CD4-positive, alpha-beta T cell treated with Interleukin-2 at 100 ng/mL for 4 hours (primary cell): ENCODE measurements at places on chromosomes 4 and X.

- DNase-seq, result no peak
These were observed 26.8 kb downstream of the C4orf50 start for GRCh38 chr4:5991405-5991804.

DNA sequence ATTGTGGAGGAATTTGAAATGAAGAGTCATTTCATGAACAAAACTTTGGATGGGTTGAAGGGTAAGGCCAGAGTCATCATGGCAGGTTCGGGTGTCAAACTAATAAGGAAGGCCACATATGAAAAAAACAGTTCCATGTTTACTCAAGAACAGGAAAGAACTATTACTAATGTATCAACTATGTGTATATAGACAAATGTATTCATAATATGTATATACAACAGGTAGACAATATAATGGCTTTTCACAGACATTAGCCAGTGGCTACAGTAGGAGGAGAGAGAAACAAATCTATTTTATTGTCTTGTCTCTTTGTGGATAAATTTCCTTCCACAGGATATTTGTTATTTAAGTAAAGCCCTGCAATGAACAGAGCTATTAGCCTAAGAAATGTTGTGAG lies 101.1 kb downstream of the CBLL2 start:
- DNase-seq, result no peak

GRCh38 chr4:116180157-116180601 lies 905.2 kb downstream of the TRAM1L1 start:
- DNase-seq, result no peak

DNA sequence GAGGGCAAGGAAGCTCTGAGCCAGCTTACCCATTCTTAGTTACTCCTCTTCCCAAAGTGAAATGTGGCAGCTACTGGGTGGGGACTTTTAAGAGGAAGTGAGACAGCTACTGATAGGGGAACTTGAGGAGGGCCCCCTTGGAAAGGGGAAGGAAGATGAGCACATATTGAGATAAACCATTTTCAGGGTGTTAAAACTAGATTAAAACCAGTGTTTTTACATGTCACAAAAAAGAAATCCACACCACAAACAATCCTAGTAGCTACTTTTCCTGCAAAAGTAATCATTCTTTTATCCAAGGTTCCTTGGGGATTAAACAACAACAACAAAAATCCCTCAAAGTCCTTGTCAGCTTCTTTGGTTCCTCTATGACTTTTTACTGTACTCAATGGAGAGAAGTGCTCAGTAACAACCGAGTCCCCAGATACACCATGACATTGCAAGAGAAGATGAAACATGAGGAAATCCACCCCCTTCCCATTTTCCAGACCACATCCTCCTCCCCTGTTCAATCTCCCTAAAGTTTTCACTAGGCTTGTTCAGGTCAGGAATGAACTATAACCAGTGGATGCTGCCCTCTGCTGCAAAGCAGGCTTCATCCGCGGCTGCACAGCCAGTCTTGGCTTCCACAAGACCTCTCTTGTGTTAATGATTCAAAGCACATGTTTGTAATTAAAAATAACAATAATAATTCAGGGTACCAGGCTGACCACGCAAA lies 113.5 kb upstream of the TMEM164 start:
- DNase-seq, result no peak

GRCh38 chr4:25783943-25784342 lies 78.8 kb downstream of the SEL1L3 start:
- DNase-seq, result no peak

GRCh38 chr4:125389713-125390112 lies 75.0 kb downstream of the FAT4 start:
- DNase-seq, result no peak

DNA sequence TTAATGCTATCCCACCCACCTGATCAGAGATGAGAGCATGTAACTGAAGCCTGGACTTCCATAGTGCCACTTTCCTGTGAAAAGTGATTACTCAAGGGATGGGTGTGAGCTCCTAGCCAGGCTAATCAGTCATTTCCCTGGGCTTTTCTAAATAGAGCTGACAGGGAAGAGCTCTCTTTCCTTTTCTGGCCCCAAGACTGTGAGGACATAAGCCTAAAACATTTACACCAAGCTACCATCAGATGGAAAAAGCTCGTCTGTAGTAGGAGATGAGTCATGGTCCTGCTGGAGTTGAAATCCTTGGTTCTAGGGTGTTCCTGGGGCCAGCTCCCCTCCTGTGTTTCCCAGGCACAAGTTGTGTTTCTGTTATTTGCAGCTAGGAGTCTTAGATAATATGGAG lies 52.4 kb upstream of the NDP start:
- DNase-seq, result no peak

DNA sequence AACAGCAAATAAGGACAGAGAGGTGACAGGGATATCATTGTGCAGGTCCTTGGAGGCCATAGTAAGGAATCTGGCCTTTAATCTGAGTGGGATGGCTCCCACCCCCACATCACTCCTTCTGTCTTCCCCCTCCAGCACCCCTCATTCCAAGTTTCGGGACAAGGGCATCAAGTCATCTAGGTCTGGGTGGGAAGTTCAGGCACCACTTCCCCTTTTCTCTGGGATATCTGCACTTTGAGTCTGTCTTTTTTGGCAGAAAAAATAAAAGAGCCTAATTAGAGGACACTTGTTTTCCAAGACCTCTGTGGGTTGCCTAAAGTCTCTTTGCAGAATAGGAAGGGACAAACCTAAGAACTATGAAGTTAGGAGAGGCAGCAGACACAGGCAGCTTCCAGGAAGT lies 60.1 kb downstream of the FUNDC1 start:
- DNase-seq, result no peak

DNA sequence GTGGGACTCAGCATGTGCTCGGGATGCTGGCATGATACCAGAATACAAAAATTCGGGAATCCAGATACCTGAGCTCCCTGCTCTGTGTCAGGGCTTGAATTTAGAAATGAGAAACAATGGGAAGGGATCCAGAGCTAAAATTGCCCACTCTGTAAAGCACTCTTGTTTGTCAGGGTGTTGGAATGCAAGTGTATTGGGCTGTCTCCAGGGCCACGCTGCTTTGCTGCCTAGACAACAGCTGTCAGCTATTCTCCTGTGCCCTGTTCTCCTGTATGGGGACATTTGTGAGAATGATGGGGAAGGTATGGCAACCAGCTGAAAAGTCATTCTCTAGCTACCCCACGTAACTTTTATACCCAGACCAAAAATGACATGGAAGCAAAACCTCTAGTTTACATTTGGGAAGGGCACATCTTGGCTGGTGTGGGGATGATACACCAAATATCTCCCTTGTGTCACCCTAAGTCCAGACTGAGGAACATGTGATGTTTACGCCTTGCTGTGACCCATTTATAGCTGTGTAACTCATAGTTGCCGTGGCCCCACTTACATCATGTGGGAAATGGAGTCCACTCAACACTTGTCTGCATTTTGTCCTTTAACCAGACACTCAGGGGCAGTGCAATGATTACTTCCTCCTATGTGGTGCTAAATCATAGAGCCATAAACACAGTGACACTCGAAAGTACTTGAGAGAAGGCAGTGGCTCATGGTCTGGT lies 46.6 kb downstream of the SMPX start:
- DNase-seq, result no peak

GRCh38 chr4:184329659-184330400 lies 112.2 kb upstream of the ENPP6 start:
- DNase-seq, result no peak

DNA sequence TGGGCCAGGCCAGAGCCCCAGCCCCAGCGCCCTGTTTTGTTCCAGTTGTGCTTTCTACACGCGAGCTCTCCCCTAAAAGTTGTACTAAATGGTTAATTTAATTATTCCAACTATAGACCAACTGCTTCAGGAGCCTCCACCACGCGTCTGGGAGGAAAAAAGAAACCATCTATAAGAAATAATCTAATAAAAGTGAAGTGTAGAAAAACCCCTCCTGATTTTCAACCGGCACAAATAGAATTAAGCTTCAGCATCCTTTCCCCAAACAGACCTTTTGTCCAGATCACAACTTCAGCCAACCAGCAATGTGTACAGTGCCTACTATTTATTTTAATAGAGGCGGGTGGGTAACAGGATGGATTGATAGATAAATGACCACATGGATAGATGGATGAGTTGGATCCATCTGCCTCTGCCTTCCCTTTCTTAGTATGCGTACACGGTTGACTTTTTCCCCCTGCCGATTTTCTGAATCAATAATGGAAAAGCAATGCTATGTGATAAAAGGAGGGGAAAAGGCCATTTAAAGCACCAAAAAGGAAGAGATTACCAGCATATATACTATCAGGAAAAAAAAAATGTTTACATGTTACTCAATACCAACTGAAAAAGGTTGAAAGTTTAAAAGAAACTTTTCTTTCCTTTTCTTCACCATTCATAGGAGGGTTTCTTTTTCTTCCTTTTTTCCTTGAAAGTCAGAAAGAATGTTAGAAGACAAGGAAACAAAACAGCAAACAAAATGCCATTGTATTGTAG lies 3.7 kb upstream of the PHOX2B start:
- no peak for DNase-seq

GRCh38 chr4:164192844-164193243 lies 561.1 kb upstream of the SMIM31 start:
- DNase-seq, result no peak

DNA sequence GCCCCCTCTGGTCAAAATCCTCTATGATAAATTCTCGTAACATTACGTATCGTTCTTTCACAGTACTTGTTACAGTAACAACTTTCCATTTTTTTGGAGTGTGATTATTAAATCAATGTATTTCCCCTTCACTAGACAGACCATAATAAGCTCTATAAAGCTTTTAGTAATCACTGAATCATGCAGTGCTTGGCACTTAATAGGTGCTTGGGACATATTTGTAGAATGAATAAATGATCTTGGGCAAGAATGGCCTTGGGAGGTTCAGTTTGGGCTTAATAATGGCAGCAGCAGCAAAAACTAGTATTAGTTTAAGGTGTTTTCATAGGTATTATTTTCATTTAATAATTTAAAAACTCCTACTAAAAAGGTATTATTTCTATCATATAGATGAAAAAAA lies 33.4 kb upstream of the SFRP2 start:
- DNase-seq, result no peak

GRCh38 chr4:8510611-8511285 lies 69.4 kb upstream of the GPR78 start:
- DNase-seq, result no peak

DNA sequence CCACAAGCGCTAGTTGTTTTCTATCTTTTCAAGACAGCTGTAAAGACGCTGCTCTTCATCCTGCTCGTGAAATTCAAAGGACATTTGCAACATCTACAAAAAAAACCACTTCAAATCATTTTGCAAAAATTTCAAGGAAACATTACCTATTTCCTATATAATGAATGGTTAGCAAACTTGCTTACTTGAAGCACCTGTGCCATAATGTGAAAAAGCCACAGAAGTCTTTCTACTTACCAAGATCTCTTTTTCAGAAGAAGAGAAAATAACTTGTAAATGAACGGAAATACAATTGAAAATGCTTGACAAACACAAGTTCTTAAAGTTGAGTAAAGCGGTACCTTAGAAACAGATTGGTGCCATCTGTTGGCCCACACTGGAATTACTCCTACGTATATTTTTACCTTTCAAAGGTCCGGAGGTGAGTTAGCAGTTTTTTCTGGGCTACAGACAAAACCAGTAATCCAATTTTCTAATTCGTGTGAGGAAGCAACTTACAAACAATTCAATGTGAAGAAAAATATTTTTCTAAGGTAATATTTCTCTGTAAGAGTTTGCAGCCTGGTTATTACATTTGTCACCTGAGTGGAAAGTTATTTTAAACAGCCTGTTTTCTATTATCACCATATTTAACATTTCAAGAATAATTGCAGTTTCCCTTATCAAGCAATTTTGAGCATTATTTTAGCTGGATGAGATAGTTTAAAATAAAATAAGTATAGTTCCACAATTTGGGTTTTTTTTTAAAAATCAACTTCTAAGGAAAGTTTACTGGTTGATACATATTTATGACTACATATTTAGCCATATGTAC lies at the start of gene TLR6:
TSS of gene TLR6 (minus strand) at position 294 of the 814 bp plus-strand sequence. CDS start 27,344 bp downstream, outside the sequence.
- DNase-seq, result peak; percentile 89

DNA sequence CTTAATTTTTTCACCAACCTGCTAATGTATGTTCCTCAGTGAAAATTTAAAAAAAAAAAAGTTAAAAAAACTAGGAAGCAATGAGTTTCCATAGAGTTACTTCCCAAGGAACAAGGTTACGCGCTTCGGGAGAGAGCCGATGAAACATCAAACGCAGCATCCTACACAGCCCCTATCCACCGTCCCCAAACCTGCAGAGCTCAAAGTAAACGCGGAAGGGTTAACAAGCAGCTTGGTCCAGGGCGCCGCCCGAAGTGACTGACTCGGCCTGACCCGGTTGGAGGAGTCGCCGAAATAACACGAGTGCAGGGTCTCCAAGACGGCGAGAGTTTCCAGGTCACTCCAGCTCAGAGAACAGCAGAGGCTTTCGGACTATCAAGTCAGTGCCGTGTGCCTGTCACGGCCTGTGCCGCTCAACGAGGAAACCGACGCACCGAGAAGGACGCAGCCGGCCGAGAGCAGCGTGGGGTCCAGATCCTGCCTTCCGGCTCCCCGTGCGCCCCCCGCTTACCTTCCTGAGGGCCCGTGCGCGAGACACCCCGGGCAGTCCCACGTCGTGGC lies 512 bp downstream of the NOP14 start:
- DNase-seq, result peak; percentile 33

- DNase-seq, result no peak
These were observed 11.9 kb downstream of the HTT-AS start for GRCh38 chr4:3062471-3062870.

DNA sequence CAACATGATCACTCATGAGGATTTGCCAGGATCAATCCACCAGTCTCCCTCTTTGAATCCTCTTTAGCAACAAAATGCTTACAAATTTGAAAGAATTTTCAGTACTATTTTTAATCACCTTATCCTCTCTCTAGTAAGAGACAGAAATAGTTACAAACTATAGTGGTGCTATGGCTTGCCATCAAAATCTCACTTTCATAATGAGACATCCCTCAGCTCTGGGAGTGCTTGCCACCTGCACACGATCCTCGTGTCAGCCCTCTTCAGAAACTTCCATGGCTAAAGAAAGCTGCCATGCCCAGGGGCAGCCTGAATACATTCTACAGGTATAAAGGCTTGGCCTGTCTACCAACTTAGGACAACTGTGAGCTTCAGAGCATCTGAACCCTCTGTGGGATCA lies 5.1 kb upstream of the DHX15 start:
- no peak for DNase-seq

DNA sequence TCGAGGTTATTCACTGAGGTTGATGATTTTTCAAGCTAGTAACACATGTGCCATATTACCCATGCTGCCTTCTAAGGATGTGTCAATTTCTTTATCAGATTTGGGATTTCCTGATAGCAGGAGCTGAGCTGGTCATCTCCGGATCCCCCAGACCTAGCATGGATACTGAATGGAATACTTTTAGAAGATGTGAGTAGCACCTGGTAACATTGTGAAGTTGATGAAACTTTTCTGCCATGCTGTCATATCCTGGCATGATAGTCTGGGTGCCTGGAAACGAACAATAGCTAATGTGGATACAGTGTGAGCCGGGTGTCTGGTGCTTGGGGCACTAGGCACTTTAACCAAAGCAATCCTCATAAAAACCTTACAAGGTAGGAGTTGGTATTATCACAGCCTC lies 11.0 kb upstream of the CYTL1 start:
- DNase-seq, result no peak
